Prostate gland (tissue), 2 donors: ENCODE measurements at places on chromosomes 7 and 10. TPM values are rescaled to one million over a fixed set of nuclear protein-coding genes. Genes with fewer than 3 reads are reported as not detected.

The FAM107B gene
- total RNA-seq, result 63.9 TPM

The KLF14 gene
- total RNA-seq, result not detected

The C10orf53 gene
- 1.5 TPM for total RNA-seq

The MOGAT3 gene
- not detected for total RNA-seq

The TNS3 gene
- 95.8 TPM for total RNA-seq

The UTF1 gene
- total RNA-seq, result not detected

The TMEM273 gene
- 1.1 TPM for total RNA-seq

The SEMA3A gene
- total RNA-seq, result 1.6 TPM

The ALOX5 gene
- total RNA-seq, result 21.2 TPM

The ANKRD22 gene
- total RNA-seq, result 2.8 TPM

GRCh38 chr10:89563311-89563710 lies 27.9 kb upstream of the SLC16A12 start:
- no peak for DNase-seq

- DNase-seq, result no peak
Measured at GRCh38 chr10:124213471-124213870, 120.1 kb upstream of the CHST15 start.

DNA sequence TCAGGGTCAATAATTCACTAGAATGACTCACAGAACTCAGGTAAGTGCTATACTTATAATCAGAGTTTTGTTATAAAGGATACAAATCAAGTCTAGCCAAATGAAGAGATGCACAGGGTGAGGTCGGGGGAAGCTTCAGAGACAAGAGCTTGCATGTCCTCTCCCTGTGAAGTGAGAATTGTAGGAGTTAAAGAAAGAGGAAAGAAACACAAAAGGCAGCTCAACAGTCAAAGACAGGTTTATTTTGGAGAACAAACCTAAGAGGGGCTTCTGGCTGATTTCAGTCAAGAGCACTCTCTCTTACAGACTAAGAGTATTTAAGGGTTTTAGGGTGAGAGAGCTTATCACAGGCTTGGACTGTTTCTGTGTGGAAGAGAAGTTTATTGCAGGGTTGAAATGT lies 600.5 kb upstream of the C7orf33 start:
- no peak for DNase-seq

GRCh38 chr7:142712617-142712957 lies 36.7 kb upstream of the PRSS1 start:
- no peak for DNase-seq

DNA sequence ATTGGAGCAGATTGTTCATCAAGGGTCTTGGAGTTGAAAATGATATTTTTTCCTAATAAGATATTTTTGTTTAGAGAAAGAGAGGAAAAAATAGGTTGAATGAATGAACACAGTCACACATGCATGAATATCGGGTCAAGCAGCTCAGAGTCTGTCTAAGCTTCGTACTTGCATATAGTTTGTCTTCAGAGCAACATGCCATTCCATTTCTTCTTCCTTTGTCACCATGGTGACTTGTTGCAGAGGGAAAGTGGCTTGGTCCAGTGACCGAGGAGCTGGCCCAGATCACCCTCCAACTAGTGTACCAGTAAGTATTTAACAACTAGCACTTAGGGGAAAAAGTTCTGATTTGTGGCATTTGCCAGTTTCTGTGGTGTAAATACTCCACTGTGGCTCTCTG lies 232.1 kb downstream of the TCF7L2 start:
- no peak for DNase-seq

DNA sequence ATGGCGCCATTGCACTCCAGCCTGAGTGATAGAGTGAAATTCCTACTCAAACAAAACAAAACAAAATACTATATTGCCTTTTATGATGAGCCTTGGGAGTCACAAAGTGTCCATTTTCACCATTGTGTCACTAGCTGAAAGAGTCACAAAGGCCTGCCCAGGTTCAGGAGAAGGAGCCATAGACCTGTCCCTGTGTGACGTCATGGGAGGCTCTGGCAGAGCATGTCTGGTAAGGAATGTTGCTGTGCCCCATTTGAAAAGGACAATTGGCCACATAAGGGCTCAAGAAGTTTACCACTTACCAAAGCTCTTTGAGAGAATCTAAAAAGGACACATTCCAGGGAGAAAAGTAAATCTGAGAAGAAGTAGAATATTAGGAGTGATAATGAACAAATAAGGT lies 367.7 kb downstream of the SDK1 start:
- no peak for DNase-seq

DNA sequence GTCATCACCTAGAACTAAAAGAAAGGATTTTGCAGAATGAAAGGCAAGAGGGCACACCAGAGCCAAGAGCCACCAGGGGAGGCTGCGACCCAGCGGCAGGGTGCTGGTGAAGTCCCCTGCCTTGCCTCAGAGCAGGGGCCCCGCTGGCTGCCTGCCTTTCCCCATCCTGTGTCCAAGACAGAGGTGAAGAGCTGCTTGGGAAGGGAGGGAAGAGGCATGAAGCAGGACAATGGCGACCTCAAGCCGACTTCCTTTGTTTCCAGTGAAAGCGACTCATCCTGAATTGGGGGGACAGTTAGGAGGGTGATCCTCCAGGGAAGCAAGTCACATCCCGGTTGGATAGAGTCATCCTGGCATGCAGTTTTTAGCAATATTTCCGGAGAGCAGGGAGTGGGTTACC lies 255.5 kb upstream of the YAE1 start:
- no peak for DNase-seq

DNA sequence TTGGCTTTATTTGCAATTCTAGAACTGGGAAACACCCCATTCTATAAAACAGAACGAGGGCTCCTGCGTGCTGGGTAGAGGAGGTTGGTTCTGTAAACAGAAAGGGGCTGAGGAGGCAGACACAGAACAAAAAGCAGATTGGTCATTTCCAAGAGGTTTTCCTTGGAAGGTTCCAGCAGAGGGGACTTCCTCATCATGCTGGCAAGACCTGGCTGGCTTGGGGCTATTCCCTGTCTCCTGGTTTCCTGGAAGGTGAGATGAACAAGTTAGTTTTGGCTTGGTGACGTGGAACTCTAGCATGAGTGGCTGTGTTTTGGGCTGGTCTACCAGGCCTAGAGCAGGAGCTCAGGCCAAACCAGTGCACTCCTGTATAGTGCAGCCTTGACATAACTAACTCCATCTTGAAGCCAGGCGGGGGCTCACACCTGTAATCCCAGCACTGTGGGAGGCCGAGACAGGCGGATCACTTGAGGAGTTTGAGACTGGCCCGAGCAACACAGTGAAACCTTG lies 26.1 kb upstream of the DNAJB6 start:
- no peak for DNase-seq

DNA sequence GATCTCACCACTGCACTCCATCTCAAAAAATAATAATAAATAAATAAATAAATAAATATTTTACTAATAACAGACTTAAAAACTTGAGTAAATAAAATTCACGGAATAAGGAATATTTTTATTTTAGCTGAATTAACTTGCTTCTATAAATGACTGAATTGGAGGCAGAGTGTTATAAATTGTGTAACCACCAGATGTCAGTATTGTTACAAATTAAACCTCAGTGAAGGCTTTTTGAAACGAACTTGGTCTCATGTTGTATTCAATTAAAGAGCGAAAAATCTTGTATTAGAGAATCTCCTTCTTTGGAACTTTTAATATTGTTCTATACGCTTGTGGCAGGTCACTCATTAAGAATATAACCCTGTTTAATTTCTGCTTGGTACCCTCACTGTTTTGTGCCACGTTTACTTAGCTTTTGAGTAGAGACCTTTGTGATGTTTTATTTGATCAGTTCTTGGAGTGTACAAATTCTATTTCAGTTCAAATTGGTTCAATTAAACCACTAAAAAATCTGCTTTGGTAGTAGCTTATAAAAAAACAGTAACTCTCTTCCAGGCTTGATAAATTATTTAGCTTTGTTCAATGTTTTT lies 45.6 kb upstream of the SCIN start:
- DNase-seq, result no peak

DNA sequence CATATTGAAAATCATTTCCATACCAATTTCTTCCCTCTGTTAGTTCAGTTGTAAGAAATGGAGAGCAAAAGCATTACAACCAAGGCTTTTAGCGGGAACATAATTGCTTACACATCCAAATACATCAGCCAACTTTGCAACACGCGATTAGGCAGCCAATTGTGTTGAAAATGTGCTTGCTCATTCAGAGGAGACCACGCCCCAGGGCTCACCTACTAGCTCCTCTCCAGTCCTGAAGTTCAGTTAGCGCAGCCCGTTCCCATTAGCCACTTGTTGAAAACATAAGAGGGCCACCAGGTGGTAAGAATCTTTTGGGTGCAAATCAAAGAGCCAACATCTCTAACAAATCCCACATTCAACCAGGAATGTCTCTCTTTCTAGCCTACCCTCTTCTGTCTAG lies 213.2 kb upstream of the MDFIC start:
- no peak for DNase-seq

GRCh38 chr7:122143376-122143750 lies 686 bp downstream of the AASS start:
- DNase-seq, result peak; percentile 5

DNA sequence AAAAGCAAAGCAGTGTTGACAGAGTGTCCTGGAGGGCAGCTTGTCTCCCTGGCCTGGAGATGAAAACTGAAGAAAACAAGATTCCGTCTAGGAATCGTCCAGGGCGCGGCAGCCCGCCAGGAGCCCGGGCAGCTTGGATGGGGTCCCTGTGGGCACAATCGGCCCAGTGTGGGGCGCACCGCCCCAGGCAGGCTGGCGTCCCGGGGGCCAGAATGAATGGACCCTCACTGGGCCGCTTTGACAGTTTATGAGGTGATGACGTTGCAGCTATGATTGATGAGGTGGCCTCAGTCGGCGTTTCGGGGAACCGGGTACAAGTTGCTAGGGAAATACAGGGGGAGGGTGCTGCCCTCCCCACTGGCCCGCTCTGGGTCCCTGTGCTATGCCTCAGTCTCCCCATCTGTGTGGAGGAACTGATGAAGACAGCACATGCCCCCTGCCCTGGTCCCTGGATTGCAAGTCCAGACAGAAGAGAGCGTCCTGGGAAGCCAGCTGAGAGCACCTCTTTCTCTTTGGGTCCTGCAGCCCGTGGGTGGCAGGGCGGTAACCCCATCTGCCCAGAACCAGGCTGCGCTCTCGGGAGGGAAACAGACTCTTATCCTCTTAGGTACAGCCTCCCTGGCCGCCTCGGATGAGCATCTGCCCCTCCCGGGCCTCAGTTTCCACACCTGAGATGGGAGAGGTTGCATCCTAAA lies 131.3 kb downstream of the LHPP start:
- DNase-seq, result no peak

- no peak for DNase-seq
Measured at GRCh38 chr10:31151301-31151700, 119.6 kb upstream of the ZNF438 start.

DNA sequence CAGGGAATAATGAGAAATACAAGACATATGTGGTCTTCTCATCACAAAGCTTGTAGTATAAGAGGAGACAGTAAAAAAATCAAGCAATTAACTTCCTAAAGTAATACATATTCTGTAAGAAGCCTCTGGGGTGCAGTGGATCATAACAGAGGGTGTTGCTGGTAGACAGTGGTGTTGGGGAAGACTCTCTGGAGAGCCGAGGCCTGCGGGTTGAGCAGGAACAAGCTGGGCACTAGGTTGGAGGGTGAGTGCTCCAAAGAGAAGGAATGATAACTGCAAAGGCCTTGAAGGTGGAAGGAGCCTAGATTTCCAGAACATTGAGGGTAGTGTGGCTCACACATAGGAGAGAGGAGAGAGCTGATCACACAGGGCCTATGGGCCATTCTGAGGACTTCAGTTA lies 1.5 kb downstream of the GIMAP4 start:
- DNase-seq, result no peak

- no peak for DNase-seq
Measured at GRCh38 chr7:137943132-137943551, 58.7 kb downstream of the CREB3L2 start.

GRCh38 chr7:80787721-80788120 lies 131.1 kb downstream of the SEMA3C start:
- DNase-seq, result no peak

DNA sequence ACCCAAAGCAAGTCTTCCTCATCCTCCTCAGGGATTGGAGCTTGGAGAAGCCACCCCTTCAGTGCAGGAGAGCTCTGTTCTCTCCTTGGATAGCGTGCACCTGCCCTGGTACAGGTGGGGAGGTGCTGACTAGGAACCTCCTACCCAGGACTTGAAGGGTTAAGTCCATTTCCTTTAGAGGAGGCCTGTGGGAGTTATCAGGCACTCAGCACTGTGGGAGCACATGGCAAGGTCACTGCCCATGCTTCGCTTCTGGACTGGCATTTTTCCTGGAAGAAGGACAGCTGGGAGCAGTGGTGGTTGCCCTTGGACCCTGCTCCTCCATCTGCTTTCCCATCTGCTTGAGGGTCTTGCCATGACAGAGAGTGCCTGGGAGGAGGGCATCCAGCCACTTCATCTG lies 142.8 kb downstream of the CXCL12 start:
- no peak for DNase-seq

- no peak for DNase-seq
Measured at GRCh38 chr7:121334875-121335648, 6.3 kb downstream of the WNT16 start.

GRCh38 chr10:97731346-97732051 lies 5.4 kb upstream of the ZFYVE27 start:
- DNase-seq, result peak; percentile 71

DNA sequence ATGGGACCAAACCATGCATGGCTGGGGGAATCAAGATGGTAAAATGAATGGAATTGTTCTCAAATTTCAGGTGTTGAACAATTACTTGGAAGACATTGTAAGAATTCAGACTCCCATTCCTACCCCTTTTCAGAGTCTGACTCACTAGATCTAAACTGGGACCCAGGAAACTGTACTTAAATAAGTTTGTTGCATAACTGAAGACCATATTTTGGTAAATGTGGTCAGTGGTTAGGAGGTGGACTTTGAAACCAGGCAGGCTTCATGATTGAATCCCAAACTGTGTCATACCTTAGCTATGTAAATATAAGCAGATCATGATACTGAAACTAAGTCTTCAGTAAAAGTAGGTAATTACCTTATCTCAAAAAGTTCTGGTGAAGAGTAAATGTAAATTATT lies 41.7 kb downstream of the ZWINT start:
- DNase-seq, result no peak

DNA sequence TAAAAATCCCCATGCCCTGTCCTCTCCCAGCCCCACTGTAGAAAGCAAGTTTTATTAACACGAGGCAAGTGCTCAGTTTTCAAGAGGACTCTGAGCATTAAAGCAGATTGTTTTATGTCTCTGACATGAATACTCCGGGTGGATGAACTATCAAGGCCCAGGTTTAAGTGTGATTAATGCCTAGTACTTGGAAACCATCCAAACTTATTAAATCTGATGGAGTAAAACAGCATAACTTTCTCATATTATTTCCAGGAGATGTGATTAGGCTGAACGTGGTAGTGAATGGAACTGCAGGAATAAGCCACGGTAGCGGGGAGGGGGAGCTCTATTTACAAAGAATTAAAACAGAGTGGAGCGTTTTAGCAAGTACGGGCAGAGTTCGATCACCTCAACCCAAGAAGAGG lies 144.2 kb upstream of the RNF32 start:
- no peak for DNase-seq
